ENCODE measurements at places on chromosomes 11 and 22.

GRCh38 chr22:31244943-31245451, 32.9 kb downstream of the LIMK2 start:
- peak; percentile 26 for DNase-seq

GRCh38 chr11:111351374-111352055, 27.6 kb downstream of the POU2AF1 start:
- no peak for DNase-seq

- DNase-seq, result no peak
These were observed 163.4 kb upstream of the NCAM1 start for GRCh38 chr11:112797648-112798293.

- DNase-seq, result no peak
These were observed 10.3 kb downstream of the OSBP2 start for GRCh38 chr22:30704978-30705377.

DNA sequence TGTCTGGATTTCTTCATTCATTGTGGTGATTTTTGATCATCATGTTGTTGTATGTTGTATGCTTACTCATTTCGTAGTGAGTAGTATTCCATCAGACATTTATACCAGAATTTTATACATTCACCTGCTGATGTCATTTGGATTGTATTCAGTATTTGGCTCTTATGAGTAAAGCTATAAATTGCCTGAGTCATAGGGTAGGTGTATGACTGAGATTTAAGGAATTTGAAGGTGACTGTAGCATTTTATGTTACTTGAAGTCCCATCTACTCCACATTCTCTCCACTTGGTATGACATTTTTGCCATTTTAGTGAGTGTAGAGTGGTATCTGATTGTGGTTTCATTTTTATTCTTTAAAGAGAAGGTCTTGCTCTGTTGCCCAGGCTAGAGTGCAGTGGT, 548.2 kb downstream of the TBC1D22A start:
- no peak for DNase-seq

GRCh38 chr11:132653237-132653636, 879.1 kb downstream of the OPCML start:
- no peak for DNase-seq

DNA sequence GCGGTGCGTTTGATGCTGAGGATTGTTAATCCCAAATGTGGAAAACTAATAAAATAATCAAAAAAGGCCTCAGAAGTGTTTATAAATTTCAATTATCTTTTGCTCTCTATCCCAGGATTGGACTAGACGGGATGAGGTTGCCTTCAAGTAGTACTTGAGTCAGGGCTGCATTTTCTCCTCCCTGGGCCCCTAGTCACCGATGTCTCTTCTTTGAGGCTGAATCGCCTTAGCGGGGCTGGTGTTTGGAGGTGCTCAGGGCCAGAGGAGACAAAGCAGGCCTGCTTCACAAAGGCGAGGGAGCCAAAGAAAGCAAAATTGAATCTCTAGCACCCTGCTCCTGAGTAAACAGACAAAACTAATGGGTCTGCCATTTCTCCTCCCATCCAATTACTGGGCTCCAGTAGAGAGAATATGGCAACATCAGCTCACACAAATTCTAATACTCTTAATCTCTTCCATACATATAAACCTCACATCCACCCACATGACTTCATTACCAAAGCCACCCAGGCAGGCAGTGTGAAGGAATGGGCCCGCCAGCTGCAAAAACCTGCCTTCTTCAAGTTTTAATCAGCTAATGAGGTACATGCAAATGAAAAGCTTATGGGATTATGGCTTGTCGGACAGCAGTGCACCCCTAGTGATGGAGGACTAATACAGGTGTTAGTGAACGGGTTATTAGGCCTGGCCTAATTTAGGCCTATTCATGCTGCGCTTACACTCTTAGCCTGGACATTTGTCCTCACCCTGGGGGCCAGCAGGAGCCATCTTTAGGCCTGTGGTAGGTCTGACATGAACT, 52.7 kb upstream of the HTATIP2 start:
- DNase-seq, result no peak

- DNase-seq, result no peak
These were observed 17.6 kb downstream of the ANO1 start for GRCh38 chr11:70095541-70096252.

DNA sequence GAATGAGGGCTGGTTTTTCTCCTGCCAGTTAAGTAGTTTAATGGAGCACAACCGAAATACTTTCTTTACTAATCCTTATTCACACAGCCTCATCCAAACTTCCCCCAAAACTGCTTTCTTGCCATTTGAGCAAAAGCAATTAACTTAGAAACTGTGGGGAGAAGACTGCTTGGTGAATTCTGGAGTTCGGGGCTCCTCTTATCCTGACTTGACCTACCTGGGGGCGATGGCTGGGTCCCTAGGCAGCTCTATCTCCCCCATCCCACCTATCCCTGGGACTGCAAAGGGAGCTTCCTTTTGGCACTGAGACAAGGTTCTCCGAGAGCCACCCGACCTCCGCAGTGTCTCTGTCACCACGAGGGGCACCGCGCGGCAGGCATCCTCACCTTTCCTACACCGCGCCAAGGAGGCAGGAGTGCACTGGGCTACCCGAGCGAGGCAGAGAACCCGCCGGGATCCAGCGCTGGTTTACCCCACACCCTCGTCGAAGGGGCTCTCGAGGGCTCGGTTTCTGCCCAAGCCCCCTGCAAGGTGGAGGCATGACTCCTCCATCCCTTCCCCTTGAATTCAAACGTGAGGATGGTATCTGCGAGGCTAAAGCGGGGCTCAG, 759 bp downstream of the DESI1 start:
- no peak for DNase-seq

- DNase-seq, result no peak
These were observed 85.0 kb upstream of the ANO1 start for GRCh38 chr11:69992943-69993694.

DNA sequence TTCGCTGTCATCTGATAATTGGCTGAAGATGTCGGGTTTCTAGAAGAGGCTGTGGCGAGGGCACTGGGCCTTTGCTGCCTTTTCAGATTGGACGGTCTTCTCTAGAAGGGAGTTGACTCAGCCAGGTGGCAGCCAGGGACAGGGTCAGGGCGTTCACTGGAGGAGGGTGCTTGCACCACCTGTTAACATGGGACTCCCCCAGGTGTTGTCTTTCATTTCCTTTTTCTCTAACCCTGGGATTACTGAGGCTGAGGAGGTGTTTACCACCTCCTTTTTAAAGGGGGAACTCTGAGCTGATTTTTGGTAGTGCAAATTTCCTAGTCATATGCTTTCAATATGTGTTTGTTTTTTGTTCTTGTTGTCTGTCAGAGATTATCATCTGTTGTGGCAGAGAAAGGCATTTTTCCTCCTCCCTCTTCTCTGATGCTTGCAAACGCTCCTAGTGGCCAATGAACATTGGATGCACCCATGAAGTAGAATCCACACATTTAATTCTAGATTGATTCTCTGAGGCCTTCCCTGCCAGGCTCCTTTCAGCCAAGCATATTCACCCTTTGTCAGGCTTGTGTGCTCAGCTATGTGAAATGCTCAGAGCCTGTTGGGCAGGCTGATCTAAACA, 54.1 kb downstream of the LDLRAD3 start:
- DNase-seq, result no peak

DNA sequence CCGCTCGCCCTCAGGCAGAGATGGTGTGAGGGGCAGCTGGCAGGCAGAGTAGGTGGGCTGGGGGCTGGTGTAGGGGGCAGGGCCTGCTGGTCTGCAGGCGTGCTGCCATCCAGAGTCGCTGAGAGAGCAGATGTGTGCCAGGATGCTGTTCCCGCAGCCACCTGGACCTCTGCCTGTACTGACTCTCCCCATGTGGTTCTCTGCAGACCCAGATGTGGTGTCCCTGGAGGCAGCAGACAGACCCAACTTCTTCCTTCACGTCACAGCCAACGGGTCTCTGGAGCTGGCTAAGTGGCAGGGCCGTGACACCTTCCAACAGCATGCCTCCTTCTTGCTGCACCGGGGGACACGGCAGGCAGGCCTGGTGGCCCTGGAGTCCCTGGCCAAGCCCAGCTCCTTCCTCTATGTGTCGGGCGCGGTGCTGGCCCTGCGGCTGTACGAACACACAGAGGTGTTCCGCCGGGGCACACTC, 58.6 kb downstream of the OTOG start:
- no peak for DNase-seq

- DNase-seq, result peak; percentile 97
These were observed 5.4 kb downstream of the TRABD start for GRCh38 chr22:50190941-50191741.

- DNase-seq, result no peak
These were observed 43.4 kb downstream of the CPT1A start for GRCh38 chr11:68798221-68798813.

DNA sequence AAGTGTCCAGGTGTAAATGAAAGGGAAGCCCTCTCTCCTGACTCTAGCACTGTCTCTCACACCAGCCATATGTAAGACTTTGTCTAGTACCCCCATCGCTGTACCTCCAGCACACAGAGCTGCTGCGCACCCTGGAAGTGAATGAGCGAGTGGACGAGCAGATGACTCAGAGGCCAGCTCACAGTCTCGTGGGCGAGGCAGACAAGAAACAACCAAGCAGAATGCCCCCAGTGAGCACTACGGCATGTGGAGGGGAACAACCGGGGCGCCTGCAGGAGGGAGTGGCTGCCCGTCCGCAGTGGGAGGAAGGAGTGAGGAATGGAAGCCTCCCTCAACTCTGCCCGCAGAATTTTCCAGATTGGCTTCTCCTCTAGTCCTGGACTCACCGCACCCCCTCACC, 46.4 kb downstream of the MCM5 start:
- no peak for DNase-seq

GRCh38 chr11:118002541-118003423, 16.6 kb downstream of the IL10RA start:
- DNase-seq, result peak; percentile 91

DNA sequence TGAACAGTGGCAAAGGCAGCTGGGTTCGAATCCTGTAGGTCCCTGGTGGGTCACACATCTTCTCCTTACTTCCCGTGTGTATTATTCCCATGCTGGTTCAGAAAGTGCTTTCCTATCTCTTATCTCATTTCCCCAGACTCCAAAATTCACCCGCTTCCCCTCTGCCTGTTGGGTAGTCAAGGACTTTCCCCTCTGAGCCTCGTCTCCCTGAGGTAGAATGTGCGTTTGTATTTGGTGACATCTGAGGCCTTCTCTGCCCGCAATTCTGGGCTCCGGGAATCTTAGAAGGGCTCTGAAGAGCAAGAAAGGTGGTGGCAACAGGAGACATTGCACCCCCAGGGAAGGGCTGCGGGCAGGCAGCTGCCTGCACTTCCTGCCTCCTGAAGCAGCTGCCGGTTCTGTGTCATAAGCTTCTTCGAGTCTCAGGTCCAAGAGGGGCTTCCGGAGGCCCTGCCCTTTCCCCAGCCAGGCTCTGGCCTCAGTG, 5.9 kb downstream of the LRRC32 start:
- no peak for DNase-seq

GRCh38 chr11:108662700-108663099, 2.2 kb upstream of the DDX10 start:
- no peak for DNase-seq

DNA sequence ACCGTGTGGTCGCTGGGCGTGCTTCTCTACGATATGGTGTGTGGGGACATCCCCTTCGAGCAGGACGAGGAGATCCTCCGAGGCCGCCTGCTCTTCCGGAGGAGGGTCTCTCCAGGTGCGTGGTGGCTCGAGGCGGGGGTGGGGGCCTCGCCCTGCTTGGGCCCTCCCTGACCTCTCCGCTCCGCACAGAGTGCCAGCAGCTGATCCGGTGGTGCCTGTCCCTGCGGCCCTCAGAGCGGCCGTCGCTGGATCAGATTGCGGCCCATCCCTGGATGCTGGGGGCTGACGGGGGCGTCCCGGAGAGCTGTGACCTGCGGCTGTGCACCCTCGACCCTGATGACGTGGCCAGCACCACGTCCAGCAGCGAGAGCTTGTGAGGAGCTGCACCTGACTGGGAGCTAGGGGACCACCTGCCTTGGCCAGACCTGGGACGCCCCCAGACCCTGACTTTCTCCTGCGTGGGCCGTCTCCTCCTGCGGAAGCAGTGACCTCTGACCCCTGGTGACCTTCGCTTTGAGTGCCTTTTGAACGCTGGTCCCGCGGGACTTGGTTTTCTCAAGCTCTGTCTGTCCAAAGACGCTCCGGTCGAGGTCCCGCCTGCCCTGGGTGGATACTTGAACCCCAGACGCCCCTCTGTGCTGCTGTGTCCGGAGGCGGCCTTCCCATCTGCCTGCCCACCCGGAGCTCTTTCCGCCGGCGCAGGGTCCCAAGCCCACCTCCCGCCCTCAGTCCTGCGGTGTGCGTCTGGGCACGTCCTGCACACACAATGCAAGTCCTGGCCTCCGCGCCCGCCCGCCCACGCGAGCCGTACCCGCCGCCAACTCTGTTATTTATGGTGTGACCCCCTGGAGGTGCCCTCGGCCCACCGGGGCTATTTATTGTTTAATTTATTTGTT, 2.4 kb downstream of the PIM3 start:
- DNase-seq, result no peak

DNA sequence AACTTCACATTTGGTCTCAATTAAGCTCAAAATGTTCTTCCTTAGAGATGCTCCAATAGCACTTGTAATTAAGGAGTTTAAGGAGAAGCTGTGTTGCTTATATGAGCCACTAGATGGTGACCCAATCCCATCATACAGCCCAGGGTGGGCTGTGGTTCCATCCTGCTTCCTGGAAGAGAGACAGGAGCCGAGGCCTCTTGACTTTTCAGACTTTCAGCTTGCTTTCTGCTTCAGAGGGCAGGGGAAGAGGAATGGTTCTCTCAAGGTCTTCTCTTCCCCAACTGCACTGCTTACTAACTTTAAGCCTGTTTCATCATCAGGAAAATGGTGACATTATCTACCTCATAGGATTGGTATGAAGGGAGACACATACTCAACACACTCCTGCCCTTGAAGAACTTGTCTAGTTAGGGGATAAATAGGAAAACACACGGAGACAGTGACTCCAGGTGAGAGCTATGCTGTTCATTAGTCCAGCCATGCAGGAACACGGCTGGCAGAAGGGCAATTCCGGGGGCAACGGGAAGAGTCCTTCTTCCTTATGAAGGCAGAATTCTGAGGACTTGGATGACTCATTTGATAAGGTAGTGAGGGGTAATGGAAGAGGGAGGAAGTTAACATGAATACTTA, 20.1 kb downstream of the TMEM218 start:
- DNase-seq, result peak; percentile 64

- no peak for DNase-seq
These were observed 11.6 kb upstream of the HSPA8 start for GRCh38 chr11:123073343-123074057.

DNA sequence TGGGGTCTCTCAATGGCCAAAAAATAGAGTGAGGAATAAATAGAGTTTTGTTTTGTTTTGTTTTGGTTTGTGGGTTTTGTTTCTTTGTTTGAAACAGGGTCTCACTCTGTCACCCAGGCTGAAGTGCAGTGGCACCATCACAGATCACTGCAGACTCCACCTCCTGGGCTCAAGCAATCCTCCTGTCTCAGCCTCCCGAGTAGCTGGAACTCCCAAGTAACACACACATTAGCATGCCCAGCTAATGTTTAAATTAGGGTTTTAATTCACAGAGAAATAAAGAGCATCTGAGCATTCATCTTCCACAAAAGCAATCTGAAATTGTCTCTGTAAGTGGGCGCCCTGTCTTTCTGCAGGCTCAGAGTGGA, 9.2 kb upstream of the IFITM3 start:
- no peak for DNase-seq

- no peak for DNase-seq
These were observed 147.4 kb upstream of the POU2AF2 start for GRCh38 chr11:111098091-111098490.

All from GF-D8 (cell line).